ENCODE measurements at places on chromosomes 1 and 21. TPM values are rescaled to one million over a fixed set of nuclear protein-coding genes. Genes with fewer than 3 reads are reported as not detected.

The ANKRD35 gene
- 2.9 TPM for total RNA-seq

The PLA2G2C gene
- total RNA-seq: not detected

The GBP7 gene
- not detected for total RNA-seq

The CNKSR1 gene
- total RNA-seq: not detected

The TNFRSF9 gene
- under 0.01 TPM for total RNA-seq

The LCE2C gene
- total RNA-seq: not detected

The CASZ1 gene
- under 0.01 TPM for total RNA-seq

The BRINP3 gene
- total RNA-seq: under 0.01 TPM

The RYR2 gene
- not detected for total RNA-seq

The TSPAN2 gene
- not detected for total RNA-seq

The ANKRD34A gene
- 2.0 TPM for total RNA-seq

The IGSF21 gene
- total RNA-seq: not detected

The NBPF6 gene
- total RNA-seq: not detected

The SETD4 gene
- total RNA-seq: 13.6 TPM

The PAQR6 gene
- 0.59 TPM for total RNA-seq

The RGSL1 gene
- not detected for total RNA-seq

The AQP10 gene
- total RNA-seq: not detected
